Renal cortex interstitium (tissue), 15 donors: ENCODE measurements at places on chromosomes 6 and 20. TPM values are rescaled to one million over a fixed set of nuclear protein-coding genes. Genes with fewer than 3 reads are reported as not detected.

The HSPA1L gene
- polyA plus RNA-seq, result 4.0 TPM

DNA sequence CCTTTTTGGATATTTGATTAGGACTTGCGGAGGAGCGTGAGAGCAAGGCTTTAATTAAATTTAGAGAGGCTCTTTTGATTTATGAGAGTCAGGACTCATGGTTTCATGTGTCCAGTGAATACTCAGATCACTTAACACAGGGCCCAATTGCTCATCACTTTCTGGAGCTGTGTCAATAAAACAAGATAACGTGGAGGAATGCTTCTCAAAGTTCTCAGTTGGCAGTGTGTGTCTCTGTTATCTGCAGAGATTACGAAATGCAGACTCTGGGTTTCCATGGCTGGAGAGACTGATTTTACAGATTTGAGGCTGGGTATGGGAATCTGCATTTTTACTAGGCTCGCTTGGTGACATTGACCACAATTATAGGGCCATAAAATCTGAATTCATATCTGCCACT, 335.8 kb upstream of the FLRT3 start:
- DNase-seq, result no peak

- DNase-seq, result no peak
Measured at GRCh38 chr6:155791186-155791585, 335.5 kb upstream of the NOX3 start.

The RREB1 gene
- 23.0 TPM for polyA plus RNA-seq

GRCh38 chr20:37204056-37204455, 24.7 kb upstream of the MROH8 start:
- DNase-seq, result no peak

GRCh38 chr20:46253391-46253790, 54.9 kb downstream of the CDH22 start:
- no peak for DNase-seq

DNA sequence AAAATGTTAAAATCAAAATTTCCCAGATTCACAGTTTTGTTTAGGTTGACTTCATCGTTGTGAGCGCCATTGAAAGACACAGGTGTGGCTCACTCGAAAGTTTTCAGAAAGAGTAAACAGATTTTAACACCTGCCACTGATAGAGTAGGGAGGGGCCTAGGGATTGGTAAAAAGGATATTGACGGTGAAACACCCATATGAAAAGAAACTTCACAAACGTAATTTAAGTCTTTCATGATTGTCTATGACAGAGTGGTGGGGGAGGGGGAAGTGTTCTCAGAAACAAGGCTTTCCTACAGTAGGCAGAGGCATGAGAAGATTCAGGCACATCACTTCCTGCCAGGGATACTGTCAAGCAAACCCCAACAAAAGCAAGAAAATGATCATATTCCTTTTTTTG, 101.4 kb downstream of the PERP start:
- no peak for DNase-seq

GRCh38 chr6:74720923-74721322, 484.9 kb downstream of the COL12A1 start:
- DNase-seq, result no peak

GRCh38 chr6:759729-760128, 66.8 kb upstream of the EXOC2 start:
- DNase-seq, result no peak

DNA sequence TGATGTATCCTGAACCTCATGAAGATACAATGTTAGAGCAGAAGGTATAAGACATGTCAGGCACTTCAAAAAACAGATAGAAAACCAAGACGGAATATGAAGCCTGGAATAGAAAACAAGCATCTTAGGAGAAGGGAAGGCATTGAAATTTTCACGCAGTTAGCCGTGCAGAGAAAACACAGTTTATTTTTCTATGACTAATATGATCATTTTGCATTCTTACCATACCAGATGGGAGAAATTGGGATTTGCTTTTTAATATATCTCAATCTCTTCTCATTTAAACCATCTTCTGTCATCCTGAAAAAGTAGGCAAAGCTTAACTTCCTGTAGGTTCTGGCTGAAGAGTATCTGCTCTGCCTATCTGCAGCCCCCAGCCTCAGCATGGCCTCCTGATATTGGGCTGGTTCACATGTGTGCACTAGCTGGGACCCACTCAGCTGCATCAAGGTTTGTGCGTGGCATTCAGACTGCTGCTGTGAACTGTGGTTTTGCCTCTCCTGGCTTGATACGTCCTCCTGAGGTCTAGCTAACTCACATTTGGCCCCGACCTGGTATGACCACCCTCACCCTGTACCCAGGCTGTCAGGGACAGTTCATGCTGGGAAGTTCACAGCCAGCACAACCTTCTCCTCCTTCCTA, 392.5 kb upstream of the SASH1 start:
- DNase-seq, result no peak

The OR2H2 gene
- 0.13 TPM for polyA plus RNA-seq

The SLC17A5 gene
- 20.2 TPM for polyA plus RNA-seq

GRCh38 chr20:58130156-58130555, 98.3 kb downstream of the ANKRD60 start:
- no peak for DNase-seq

DNA sequence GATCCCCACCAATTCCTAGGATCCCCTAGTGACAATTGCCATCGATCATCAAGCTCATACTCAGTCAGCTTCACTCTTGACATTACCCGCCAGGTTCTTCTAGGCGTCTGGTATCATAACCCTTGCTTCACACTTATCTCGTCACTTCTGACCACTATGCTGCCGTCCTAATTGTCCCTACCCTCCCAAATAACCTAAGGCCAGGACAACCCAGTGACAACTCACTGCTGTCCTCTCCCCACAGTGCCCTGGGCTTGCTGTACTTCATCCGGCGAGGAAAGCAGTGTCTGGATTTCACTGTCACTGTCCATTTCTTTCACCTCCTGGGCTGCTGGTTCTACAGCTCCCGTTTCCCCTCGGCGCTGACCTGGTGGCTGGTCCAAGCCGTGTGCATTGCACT, 3.7 kb downstream of the SYS1 start:
- DNase-seq, result no peak

The HMGCLL1 gene
- 3.5 TPM for polyA plus RNA-seq
